ENCODE measurements at places on chromosomes 7 and 10.

GRCh38 chr10:62058896-62059216, 157.4 kb downstream of the ARID5B start:
- DNase-seq: no peak

DNA sequence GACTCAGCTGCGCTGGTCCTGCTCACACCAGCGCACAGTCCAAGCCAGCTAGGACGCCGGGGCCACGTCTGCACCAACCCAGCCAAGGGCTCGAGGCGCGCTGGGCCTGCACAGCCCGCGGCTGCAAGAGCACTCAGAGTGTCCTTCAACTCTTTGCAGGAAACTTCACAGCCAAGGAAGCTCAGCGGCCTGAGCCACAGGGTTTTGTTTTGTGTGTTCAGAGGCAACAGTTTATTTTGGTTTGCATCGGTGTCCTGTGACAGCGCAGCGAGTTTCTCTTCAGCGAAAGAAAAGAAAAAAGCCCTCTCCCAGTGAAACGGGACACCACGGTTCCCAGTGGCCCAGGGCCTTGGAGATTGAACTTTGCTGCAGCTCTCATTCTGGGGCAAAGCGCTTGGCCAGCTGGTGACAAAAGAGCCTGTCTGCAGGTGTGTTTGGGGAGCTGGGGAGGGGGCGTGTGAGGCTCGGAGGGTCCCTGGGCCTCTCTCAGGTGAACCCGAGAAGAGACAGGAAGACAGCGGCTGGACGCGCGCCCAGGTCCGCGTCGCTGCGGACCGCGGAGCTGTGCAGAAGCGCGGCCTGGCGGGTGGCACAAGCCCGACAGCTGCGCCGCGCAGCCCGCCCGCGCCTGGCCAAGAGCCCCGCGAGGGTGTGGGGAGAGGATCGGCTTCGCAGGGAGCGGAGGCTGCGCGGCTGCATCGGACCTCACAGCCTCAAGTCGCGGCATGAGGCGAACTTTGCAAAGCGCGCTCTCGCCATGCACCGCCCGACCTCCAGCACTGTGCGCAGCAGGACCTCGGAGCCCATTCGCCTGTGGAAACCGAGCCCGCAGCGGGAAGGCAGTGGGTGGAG, 922 bp downstream of the CXCL12 start:
- DNase-seq: no peak

DNA sequence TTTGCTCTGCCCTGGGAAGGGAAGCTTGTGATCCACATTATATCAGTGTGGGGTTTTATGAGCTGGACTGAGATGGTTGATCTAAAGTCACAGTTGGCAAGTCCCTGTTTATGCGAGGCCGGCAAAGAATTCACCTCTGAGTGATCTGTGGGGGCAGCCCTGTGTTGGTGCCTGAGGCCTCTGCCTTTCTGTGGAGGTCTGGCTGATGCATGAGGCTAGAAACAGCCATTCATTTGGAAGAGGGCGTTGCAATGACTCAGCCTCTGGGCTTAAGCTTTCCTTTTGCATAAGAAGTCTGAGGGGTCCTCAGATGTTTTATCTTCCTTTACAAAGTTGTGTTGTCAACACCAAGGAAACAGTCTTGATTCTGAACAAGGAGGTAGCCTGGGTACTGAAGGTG, 126.9 kb downstream of the MGMT start:
- no peak for DNase-seq

- DNase-seq: no peak
Observed at GRCh38 chr10:77603534-77603927, 34.1 kb downstream of the KCNMA1 start.

- DNase-seq: no peak
Observed at GRCh38 chr7:23467806-23468525, 2.3 kb downstream of the IGF2BP3 start.

DNA sequence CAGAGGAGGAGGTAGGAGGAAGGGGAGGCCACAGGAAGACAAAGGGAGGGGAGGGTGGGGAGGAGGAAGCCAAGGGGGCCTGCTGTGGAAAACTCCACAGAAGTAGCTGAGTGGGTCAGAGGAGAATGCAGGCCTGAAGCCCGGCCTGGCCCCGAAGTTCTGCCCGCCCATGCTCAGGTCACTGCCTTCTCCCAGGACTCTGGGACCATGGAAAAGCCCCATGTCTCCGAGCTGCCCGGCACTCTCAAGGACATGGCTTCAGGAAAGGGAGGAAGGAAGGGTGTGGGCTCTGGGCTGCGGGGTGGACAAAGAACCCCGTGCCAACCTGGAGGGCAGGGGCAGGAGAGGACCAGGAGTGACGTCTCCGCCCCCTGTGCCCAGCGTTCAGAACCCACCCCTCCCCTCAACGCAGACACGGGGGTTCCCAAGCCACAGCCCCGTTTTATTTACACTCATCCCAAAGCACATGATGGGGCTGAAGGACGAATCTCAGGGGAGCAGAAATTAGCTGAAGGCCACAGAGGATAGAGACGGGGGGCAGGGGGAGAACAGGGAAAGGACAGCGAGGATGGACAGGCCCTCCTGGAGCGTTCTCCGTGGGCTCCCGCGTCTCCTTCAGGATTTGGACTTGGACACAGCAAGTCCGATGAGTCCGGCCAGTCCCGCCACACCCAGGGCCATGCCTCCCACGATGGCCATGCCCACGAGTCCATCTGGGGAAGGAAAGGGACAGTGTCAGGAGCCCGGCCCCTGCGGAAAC, 1.8 kb upstream of the CLDN15 start:
- DNase-seq: no peak

DNA sequence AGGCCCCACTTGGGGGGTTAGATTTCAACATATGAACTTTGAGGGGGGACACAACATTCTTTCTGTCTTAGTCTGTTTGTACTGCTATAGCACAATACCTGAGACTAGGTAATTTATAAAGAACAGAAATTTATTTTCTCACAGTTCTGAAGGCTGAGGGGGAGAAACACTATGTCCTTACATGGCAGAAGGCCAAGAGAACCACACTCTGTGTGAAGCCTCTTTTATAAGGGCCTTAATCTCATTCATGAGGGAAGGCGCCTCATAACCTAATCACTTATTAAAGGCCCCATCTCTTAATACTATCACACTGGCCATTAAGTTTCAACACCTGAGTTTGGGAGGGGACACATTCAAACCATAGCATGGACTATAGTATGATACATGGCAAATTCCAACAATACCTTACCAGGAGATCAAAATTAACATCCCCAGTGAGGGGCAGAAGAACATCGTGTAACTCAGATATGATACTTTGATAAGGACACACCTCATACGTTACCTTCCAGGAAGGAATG, 9.3 kb upstream of the PDLIM1 start:
- DNase-seq: no peak

DNA sequence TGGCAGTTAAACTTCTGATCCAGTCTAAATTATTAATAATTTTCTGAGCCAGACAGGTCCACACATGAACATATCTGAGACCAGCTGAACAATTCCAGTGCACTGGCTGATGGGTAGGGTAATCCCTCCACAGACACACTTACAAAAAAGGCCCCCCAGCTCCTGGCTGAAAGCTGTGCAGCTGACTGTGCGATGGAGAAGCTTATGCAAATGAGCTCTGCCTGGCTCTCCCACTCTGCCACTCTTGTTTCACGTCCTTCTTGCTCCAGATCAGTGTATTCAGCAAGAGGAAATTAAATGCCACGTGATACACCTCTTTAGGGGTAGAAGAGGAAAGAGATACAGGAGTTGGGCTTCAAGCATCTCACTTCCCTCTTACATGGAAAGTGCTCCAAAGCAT, 76.4 kb upstream of the FEZF1 start:
- DNase-seq: no peak

DNA sequence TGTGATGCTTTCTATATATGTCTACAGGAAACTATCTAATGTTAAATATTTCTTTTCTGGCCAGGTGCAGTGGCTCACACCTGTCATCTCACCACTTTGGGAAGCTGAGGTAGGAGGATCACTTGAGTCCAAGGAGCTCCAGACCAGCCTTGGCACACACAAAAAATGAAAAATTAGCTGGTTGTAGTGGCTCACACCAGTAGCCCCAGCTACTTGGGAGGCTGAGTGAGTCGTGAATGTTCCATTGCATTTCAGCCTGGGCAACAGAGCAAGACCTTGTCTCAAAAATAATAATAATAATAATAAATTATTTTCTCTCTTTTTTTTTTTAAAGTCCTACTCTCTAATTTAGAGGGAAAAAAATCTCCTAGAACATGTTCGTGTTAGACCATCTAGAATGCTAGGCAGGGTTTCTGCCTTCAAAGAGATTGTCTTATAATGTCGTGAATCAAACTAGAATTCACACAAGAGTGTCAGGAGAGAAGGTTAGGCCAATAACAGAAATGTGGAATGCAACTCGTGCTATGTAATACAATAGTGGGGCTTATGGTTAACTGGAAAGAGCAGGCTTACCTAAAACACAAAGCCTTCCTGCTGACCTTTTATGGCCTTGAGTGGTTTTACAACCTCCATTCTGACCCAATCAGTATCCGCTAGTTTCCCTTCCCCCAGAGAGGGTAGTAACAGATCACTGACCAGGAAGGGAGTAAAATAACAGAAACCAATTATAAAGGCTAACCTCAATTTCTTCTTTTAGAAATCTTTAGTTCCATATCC, 46.3 kb downstream of the MYOF start:
- no peak for DNase-seq

DNA sequence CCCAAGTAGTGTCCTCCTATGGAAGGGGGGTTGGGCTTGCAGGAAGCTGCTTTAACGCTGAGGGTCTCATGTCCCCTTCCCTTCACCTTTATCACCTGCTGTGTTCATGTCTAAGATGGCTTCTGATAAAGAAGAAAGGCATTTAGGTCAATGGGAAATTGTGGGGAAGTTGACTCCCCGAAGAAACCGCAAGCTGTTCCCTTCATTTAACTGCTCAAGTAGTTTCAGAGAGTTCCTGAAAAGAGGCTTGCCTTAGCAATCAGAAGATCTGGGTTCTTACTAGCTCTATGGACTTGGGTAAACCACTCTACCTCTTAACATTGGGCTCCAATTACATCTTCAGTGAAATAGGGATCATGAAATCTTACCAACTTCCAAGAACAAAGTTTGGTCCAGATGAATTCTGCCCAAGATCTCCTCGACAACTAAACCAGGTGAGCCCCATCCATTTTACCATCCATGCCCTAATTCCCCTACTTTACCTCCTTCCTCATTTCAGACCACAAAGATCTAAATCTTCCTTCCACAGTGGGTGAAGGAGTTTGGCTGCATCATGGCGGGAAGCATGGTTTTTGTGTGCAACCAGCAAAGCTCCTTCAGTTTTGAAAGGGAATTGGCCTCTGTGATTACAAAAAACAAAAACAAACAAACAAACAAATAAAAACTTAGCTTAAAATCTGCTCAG, 30.4 kb upstream of the UCN3 start:
- DNase-seq: no peak

GRCh38 chr10:97940534-97940933, 89.9 kb downstream of the CRTAC1 start:
- no peak for DNase-seq

GRCh38 chr10:127033216-127034033, 128.2 kb downstream of the DOCK1 start:
- no peak for DNase-seq

GRCh38 chr10:52940921-52941320, 168.3 kb upstream of the MBL2 start:
- DNase-seq: no peak

DNA sequence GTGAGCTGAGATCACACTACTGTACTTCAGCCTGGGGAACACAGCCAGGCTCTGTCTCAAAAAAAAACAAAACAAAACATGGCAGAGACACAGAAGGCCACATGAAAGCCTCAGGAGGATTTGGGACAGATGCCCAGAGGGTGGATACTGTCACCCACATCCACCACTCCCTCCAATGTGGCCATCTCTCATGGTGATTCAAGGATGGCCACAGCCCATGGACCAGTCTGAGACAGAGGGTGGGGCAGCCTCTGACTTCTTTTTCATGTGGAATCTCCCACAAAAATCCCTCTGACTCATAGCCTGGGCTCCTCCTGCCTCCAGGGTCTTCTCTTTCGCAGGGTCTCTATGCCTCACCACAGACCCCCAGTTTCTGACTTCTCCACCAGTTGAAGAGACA, 59.0 kb upstream of the GTF2I start:
- no peak for DNase-seq

GRCh38 chr10:74373059-74373458, 222.0 kb downstream of the ADK start:
- no peak for DNase-seq

DNA sequence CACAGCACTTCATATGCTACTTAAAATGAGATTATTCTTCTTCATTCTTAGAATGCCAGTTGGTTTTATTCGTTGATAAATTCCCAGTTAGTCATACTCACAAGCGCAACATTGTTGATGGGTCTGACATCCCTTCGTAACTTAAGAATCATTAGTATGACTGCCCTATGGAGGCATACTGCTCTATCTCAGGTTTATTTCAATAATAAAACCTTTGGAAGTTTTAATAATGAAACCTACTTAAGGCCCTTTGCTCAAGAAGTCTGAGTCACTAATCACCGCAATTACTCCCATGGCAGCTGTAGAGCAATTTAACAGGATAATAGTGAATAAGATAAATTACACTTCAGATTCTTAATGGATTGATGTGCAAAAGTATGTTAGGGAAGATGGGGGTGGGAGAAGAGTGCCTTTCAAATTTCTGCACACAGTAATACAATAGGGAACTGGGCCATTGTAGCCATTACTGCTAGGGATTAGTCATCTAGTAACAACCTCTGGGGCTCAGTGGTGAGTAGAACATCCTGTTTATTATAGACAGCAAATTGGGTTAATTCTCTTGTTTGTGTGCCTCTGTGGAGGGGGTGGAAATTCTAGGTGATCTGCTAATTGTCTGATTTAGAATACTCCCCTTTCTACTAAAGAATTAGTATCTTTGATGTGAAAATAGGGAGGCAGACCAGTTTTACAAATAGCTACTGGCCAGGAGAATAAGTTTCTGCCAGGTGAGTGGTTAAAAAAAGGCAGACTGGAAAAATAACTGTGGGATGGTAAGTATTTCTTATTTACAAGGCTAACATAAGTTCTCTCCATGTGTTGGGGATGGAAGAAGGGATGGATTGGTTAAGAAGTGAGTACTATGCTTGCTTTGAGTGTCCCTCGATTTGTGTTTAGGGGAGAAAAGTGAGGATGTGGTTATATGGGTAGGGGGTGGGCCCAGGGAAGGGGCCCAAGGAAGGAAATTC, 74.5 kb upstream of the VKORC1L1 start:
- no peak for DNase-seq

GRCh38 chr7:131071786-131072504, 255.7 kb upstream of the MKLN1 start:
- DNase-seq: no peak

- DNase-seq: no peak
Observed at GRCh38 chr10:103284170-103284569, 7.2 kb downstream of the INA start.

GRCh38 chr7:127794551-127794950, 142.6 kb downstream of the SND1 start:
- no peak for DNase-seq

- DNase-seq: peak; percentile 81
Observed at GRCh38 chr7:70647801-70648498, 484.0 kb upstream of the GALNT17 start.

GRCh38 chr7:74518041-74518440, 64.3 kb downstream of the GTF2IRD1 start:
- DNase-seq: no peak

- DNase-seq: no peak
Observed at GRCh38 chr10:37489658-37490003, 364.2 kb downstream of the ANKRD30A start.

Data from CD4-positive, alpha-beta T cell treated with Interleukin-15 for 1 hour (primary cell).